ENCODE measurements at places on chromosomes 6 and 20. TPM values are rescaled to one million over a fixed set of nuclear protein-coding genes. Genes with fewer than 3 reads are reported as not detected.
A peak's percentile ranks its signal among the peaks of the same experiment; 100 is the strongest.

DNA sequence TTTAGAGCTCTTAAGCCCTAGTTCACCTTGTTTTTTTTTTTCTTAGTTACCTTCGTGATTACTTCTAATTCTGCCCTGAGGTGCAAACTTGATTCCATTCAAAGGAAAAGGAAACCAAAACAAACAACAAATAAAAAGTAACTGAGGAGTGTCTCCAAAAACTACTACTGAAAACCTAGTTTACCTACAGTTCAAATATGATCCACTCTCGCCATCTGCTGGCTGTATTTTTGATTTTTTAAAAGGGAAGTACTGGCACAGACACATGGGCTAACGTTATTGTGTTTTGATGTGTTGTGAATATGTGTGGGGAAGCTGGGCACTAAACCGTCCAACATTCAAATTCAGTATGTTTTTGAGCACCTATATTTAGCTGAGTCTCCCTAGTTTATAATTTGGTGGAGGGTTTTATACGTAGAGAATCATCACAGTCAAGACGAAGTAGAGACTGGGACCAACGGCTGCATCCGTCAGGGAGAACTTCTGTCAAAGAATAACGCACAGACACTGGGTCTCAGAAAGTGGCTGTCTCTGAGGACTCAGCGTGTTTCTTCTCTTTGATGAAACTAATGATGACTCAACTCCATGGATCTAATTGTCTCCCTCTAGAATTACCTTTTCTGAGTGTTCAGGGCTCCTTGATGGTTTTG lies 373.5 kb upstream of the BTBD3 start:
- DNase-seq: peak; percentile 16

GRCh38 chr6:100212131-100212530 lies 218.1 kb upstream of the MCHR2 start:
- DNase-seq: no peak

- DNase-seq: no peak
Observed at GRCh38 chr20:21303872-21304586, 898 bp downstream of the XRN2 start.

DNA sequence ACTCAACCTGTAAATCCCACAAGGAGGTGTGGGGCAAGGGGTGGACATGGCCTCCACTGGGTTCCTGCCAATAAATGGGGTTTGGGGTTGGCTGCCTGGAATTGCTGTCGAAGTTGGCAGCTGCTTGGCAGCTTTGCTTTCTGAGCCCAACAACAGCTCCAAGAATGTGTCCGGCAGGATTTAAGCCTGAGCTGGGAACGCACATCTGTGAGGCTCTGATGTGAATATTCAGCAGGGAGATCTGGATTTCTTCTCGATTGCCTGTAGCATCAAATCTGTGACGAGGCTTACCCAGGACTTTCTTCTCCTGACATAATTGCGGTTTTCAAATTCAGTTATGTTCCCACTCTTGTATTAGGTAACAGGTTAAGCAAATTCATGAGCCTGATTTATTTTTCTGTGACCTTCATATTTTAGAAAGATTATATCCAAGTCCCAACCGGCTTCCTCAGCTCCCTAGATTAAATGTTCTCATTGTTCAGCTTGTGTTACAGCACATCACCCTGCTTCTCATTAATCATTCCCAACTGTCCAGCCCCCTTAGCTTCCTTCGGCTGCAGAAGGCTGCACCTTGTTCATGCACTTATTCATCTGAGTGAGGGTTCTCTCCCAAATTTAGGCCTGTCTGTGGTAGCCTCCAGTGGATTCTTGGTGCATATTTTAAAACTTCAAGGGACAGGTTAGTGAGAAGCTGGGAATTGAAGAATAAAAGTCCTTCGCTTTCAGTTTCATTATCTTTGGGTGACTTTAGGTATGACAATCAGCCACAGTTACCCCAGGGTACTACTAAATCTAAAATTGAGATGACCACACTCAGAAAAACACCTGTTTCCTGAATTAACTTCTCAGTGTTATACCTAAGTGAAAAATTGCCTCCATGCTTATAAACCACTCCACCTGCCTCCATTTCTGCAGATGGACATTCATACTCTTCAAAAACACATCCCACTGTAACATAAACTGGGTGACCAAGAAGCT lies 310.0 kb downstream of the ESR1 start:
- no peak for DNase-seq

DNA sequence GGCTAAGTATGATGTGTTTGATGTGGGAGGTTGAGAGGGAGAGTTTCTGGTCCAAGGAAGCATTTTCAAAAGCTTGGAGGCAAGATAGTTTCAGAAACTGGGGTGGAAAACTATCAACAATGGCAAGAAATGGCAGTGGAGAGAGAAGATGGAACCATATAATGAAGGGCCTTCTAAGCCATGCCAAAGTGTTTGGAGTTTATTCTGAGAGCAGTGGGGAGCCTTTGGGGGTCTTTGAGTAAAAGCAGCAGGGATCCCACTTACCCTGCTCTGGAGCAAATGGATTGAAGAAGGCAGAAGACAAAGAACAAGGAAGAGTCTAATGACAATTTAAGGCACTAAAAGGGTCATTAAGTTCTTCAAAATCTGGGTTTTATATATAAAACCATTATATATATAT lies 538.9 kb downstream of the UTRN start:
- no peak for DNase-seq

GRCh38 chr20:64065974-64066343 lies 3.0 kb downstream of the TCEA2 start:
- DNase-seq: peak; percentile 74

DNA sequence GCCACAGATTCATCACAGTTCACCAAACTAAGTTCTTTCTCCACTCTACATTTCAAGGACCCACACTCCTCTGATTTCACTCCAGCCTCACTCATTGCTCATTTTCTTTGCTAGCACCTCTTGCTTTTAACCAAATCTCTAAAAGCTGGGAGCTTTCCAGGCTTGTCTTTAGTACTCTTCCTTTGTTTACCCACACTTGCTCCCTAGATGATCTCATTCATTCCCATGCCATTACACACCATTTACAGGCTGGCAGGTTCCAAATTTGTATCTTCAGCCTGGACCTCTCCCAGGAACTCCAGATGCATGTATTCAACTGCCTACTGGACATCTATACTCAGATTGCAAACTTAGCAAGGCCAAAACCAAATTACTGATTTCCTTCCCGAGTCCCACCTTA lies 5.3 kb upstream of the GUCA1B start:
- DNase-seq: no peak

DNA sequence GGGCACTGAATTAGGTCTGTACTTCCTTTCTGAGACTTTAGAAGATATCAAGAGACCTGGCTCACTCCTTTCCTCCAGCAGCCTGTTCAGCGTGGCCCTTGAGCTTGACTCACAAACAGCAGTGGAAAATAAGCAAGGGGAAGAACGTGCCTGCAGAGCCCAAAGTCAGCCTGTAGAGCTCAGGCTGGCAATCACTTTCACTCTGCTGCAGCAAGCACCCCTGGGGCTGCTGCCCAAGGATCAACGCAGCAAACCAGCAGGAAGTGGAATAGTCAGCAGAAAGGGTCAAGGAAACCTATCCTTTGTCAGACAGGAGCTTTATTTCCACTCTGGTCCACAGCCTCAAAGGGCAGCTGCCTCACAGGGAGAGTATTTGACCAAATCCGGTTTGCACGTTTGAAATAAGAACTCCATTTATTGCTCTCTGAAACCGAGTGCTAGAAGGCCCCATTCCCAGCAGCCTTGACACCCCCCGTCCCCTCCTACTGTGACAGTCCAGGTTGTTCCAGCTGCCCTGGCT lies 77.4 kb downstream of the PRDM1 start:
- DNase-seq: no peak

DNA sequence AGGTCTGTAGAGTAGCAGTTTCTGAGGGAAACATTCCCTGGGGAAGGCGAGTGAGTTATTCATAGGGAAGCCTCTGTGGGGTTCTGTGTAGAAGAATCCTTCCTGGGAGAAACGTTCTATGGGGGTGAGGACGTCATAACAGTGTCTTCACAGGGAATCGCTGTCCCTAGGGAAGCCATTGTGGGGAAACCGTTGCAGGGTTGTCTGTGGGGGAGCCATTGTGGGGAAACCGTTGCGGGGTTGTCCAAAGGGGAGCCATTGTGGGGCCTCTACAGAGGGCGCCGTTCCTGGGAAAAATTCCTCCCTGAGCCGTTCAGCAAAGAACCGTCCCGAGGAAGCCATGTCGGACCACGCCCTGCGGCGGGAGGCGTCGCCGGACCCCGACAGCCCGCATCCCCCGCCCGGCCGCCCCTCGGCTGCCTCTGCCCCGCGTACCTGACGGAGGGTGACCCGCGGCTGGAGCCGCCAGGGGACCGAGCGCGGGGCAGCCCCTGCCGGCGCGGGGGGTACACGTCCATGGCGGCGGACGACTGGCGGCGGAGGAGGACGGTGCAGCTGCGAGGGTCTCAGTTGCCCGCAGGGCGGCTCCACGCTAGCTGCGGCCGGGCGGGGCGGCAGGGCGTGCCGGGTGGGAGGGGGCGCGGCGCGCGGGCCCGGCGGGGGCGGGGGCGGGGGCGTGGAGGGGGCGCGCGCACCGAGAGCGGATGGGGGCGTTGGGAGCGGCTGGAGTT lies at the start of gene DNAAF9:
Gene DNAAF9 (minus strand): TSS at position 630 of the 731 bp plus-strand sequence. CDS start 112 bp downstream, at position 518.
- DNase-seq: no peak

- DNase-seq: no peak
Observed at GRCh38 chr20:25720285-25720684, 23.6 kb upstream of the ZNF337 start.

GRCh38 chr6:32947552-32948465 lies 5.1 kb downstream of the HLA-DMA start:
- no peak for DNase-seq

GRCh38 chr20:19284400-19285178 lies 72.1 kb downstream of the SLC24A3 start:
- no peak for DNase-seq

DNA sequence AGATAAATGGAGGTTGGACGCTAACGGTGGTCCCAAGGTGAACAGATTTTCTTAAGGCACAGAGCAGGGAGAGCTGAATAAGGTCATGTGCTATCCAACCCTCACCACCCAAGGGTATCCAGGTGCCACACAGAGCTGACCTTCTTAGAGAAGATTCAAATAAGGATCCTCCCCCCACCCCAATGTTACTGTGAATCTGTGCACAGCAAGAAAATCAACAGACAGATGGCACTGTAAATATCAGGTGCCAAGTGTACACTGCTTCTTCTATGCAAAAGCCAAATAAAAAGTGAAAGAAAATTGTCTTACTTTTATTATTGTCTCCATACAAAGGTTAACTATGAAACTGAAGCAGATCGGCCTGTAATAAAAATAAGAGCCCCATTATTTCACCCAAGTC lies 96.9 kb downstream of the PAK5 start:
- DNase-seq: no peak

- DNase-seq: no peak
Observed at GRCh38 chr6:109901976-109902375, 76.1 kb upstream of the GPR6 start.

The C6orf15 gene
- total RNA-seq: 0.62 TPM

The LY6G5C gene
- total RNA-seq: not detected

The KCNQ5 gene
- 2.5 TPM for total RNA-seq

The CALHM4 gene
- not detected for total RNA-seq

The C6orf89 gene
- 31.4 TPM for total RNA-seq
